ENCODE measurements at places on chromosomes 6 and 20. TPM values are rescaled to one million over a fixed set of nuclear protein-coding genes. Genes with fewer than 3 reads are reported as not detected.

DNA sequence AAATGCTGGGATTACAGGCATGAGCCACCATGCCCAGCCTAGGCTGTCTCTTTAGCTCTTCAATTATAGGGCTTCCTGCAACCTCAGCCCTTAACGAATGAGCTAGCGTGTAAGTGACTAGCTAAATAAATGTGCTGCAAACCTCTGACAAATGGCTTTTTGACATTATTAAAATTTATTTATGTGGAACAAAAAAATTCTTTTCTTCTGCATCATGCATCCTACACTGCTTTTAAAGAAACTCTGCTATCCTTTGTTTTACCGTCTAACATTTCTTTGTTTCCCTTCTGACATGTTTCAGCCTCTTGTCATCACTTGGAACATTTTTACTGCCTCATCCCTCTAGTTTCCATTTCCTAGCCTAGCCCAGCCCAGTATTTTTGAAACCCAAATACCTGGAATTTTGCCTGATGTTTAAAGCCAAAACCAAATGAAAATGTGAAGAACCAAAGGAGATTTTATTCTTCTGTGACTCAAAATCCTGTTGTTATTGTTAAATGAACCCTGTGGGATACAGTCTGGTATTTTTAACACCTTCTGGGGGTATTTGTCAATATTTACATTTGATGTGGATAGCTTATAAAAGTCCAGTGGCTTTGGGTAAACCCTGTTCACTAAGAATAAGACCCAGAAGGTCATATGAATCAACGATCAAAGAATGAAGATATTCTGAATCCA lies 9.5 kb downstream of the NT5E start:
- H3K4me3 ChIP-seq: no peak overlapping the region
- H3K36me3 ChIP-seq: no peaks in the 10 kb centered on the region
- peaks cover 7% of the 10 kb centered on the region for H3K4me1 ChIP-seq

GRCh38 chr6:118665011-118665410 lies 13.6 kb upstream of the CEP85L start:
- no peaks in the 10 kb centered on the region for H3K36me3 ChIP-seq
- no peaks in the 10 kb centered on the region for H3K4me1 ChIP-seq
- H3K4me3 ChIP-seq: no peak overlapping the region

- H3K4me3 ChIP-seq: peak overlapping the region; percentile 59
- peaks cover 3% of the 10 kb centered on the region for H3K36me3 ChIP-seq
Measured at GRCh38 chr20:52105442-52106422, 85.8 kb downstream of the ZFP64 start.

GRCh38 chr6:155313602-155314091 lies 637 bp downstream of the TFB1M start:
- H3K4me1 ChIP-seq: peaks cover 39% of the 10 kb centered on the region
- H3K27me3 ChIP-seq: no peaks in the 10 kb centered on the region
- H3K27ac ChIP-seq: peak overlapping the region; percentile 99
- no peak for DNase-seq

DNA sequence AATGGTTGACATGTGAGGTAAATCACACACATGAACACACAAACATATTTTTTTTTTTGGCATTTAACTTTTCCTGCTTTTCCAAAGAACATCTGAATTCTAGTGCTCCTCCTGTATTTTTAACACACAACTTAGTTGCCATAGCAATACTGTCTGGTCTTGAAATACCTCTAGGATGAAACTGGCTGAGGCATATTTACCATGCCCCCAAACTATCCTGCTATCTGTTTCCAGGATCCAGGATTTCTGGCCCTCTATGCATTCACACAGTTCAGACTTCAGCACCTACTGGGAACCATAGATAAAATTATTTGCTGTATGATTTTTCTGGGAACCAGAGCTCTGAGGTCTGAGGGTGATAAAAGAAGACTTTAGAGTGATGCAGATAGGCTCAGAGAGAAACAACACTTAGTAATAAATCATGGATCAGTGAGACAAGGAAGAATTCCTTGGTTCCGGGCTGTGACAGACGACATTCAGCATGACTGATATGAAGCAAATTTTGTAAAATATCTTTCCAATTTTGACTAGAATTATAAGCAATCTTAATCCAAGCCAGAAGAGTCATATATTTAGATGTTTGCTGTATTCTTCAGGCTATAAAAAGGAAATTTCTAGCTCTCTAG lies 359.7 kb downstream of the BTBD9 start:
- peaks cover 6% of the 10 kb centered on the region for H3K27me3 ChIP-seq
- H3K36me3 ChIP-seq: no peaks in the 10 kb centered on the region
- peaks cover 50% of the 10 kb centered on the region for H3K4me1 ChIP-seq
- no peak for DNase-seq
- no peak overlapping the region for H3K4me3 ChIP-seq

DNA sequence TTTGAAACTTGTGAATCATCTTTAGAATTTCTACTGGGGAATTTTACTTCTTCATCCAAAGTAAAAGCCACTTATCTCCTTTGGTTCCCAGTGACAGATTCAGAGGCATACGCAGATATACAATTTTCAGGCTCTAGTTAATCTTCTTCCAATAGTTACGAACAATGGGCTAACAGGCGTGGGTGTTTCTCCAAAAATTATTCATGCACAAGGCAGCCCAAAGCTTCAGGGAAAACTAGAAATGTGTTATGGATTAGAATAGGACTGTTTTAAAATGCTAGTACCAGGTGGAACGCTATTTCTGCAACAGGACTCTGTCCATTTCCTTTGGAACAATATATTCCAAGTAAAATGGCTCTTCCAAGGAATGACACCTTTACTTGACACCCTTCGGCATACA lies 102.2 kb downstream of the ZNF217 start:
- H3K4me3 ChIP-seq: no peak overlapping the region
- DNase-seq: no peak
- peaks cover 5% of the 10 kb centered on the region for H3K4me1 ChIP-seq
- H3K27ac ChIP-seq: no peak overlapping the region
- no peaks in the 10 kb centered on the region for H3K27me3 ChIP-seq

DNA sequence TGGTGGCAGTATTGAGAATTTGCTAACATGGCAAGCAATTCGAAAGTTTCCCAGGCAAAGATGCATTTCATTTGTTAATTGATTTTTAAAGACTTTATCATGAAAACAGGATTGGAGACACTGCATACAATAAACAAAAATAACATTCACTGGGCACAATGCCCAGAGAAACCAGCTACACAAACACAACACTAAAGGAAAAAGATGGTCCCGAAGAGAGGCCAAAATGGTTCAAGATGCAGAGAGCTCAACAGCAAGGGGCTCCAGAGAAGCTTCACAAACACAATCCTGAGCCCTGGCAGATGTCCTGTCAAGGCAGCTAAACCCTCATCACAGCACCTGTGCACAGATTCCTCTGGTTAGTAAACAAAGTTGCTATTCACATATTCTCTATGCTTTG lies 79.3 kb downstream of the INSM1 start:
- H3K4me3 ChIP-seq: no peak overlapping the region
- H3K27me3 ChIP-seq: no peaks in the 10 kb centered on the region
- no peak for DNase-seq
- no peaks in the 10 kb centered on the region for H3K36me3 ChIP-seq

The RBPJL gene
- total RNA-seq: not detected

The CAGE1 gene
- 0.16 TPM for total RNA-seq

The HCRTR2 gene
- total RNA-seq: not detected

All from neural crest cell (in vitro differentiated cells).